Activated naive CD4-positive, alpha-beta T cell treated with anti-CD3 and anti-CD28 coated beads, Interleukin-2, amount 10 ng/mL, durations not matched to agents 7 days and 5 days (primary cell): ENCODE measurements at places on chromosomes 3 and 15.

DNA sequence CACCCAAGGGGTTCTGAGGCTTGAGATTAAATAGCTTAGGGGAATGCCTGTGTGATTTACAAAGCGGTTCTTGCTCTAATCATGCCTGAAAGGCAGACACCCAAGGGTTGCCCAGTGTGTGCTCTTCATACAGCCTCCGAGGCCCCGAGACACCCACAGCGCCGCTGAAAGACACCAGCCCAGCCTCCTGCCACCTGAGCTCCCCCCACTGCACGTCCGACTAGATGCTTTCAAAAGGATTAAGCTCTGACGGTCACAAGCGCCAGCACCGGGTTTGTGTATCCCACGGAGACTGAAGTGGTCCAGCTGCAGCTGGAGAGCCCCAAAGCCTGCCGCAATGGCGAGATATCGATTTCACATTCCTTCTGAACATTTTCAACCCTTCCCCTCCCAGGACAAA, 50.3 kb downstream of the SPATA12 start:
- H3K27ac ChIP-seq = no peak overlapping the region
- no peak for DNase-seq
- peaks cover 10% of the 10 kb centered on the region for H3K27me3 ChIP-seq
- H3K36me3 ChIP-seq = no peaks in the 10 kb centered on the region

DNA sequence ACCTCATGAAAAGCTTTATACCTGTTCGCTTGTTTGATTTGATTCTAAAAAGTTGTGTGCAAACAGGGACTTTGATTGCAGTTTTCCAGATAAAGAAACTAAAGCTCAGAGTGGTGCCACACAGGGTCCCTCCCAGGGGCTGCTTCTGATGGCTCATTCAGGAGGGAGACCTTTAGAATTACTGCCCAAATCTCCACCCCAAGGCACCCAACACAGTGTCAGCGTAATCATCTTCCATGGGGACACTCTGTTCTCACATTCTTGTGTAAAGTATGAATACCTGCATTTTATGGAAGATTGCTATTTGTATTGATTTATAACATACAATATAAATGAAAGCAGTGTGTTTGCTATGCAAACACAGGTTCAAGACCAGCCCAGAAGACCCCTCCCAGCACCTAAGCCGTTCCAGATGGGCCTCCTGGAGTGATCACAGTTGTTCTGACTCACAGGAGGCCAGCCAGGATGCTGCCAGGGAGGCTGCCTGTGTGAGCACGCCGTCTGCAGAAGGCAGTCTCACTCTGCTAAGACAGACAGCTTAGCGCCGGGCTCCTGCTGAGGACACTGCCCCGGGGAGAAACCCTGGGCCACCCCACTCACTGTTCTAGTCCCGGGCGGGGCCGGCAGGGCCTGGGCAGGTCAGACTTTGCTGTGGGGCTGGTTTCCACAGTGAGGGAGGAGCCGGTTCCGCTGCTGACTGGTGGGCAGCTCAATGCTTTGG, 185.6 kb downstream of the FAM43A start:
- H3K27me3 ChIP-seq = peaks cover 22% of the 10 kb centered on the region
- no peak overlapping the region for H3K4me3 ChIP-seq
- H3K27ac ChIP-seq = no peak overlapping the region
- no peaks in the 10 kb centered on the region for H3K4me1 ChIP-seq

- no peak overlapping the region for H3K4me3 ChIP-seq
- H3K27ac ChIP-seq = no peak overlapping the region
- no peaks in the 10 kb centered on the region for H3K36me3 ChIP-seq
- no peaks in the 10 kb centered on the region for H3K27me3 ChIP-seq
- no peaks in the 10 kb centered on the region for H3K4me1 ChIP-seq
- DNase-seq = no peak
Measured at GRCh38 chr3:23696842-23697241, 108.9 kb upstream of the UBE2E1 start.

- H3K4me1 ChIP-seq = peaks cover 23% of the 10 kb centered on the region
- H3K4me3 ChIP-seq = peak overlapping the region; percentile 9
- H3K27ac ChIP-seq = no peak overlapping the region
- peak; percentile 24 for DNase-seq
- H3K36me3 ChIP-seq = no peaks in the 10 kb centered on the region
Measured at GRCh38 chr3:122975163-122975923, 52.2 kb downstream of the SEMA5B start.

DNA sequence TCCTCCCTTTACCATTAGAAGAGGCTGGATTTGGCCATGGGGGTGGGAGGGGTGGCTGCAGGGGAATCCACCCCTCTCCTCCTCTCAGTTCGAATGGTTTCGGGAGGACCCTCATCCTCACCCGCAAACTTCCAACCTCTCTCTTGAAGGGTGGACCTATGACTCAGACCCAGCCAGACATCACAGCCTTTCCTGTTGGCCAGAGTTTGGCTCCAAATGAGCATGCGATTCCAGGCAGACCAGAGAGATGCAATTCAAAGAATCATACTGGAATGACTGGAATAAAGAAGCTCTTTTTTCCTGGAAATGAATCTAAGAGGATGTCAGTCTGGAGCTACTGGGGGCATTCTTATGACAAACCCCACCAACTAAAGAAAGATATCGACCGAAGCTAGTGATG, 516.7 kb upstream of the MDFIC2 start:
- H3K27me3 ChIP-seq = peaks cover 5% of the 10 kb centered on the region
- H3K36me3 ChIP-seq = no peaks in the 10 kb centered on the region
- no peak for DNase-seq
- H3K27ac ChIP-seq = no peak overlapping the region
- H3K4me1 ChIP-seq = no peaks in the 10 kb centered on the region

DNA sequence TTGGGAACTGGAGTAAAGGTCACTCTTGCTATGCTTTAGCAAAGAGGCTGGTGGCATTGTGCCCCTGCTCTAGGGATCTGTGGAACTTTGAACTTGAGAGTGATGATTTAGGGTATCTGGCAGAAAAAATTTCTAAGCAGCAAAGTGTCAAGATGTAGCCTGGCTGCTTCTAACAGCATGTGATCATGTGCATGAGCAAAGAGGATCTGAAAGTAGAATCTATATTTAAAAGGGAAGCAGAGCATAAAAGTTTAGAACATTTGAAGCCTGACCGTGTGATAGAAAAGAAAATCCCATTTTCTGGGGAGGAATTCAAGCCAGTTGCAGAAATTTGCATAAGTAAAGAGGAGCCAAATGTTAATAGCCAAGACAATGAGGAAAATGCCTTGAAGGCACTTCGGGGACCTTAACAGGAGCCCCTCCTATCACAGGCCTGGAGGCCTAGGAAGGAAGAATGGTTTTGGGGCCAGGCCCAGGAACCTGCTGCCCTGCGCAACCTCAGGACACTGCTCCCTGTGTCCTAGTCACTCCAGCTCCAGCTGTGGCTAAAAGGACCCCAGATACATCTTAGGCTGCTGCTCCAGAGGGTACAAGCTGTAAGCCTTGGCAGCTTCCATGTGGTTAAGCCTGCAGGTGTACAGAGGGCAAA, 212.2 kb upstream of the LINGO1 start:
- H3K36me3 ChIP-seq = no peaks in the 10 kb centered on the region
- peaks cover 47% of the 10 kb centered on the region for H3K27me3 ChIP-seq
- H3K4me1 ChIP-seq = no peaks in the 10 kb centered on the region
- H3K27ac ChIP-seq = no peak overlapping the region
- H3K4me3 ChIP-seq = no peak overlapping the region

DNA sequence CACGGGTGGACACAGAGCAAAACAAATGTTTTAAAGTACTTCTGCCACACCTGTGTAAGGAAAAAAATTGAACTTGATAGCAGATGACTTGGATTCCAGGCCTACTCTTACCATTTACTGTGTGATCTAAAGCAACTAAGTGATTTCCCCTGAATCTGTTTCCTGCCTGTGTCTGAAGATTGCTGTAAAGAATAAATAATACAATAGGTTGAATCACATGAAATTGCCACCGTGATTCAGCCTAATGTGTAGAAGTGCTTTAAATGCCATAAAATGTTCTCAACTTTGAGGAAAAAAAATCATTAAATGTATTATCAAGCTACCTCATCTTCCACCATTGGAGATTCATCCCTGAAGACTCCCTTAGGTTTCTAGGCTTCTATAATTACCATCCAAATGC, 27.6 kb upstream of the NUDT16 start:
- DNase-seq = no peak
- no peak overlapping the region for H3K27ac ChIP-seq
- no peaks in the 10 kb centered on the region for H3K36me3 ChIP-seq
- peaks cover 8% of the 10 kb centered on the region for H3K27me3 ChIP-seq

- no peak overlapping the region for H3K4me3 ChIP-seq
- H3K27me3 ChIP-seq = peaks cover 30% of the 10 kb centered on the region
- H3K4me1 ChIP-seq = peaks cover 34% of the 10 kb centered on the region
Measured at GRCh38 chr15:31223478-31224350, 102.9 kb upstream of the KLF13 start.

DNA sequence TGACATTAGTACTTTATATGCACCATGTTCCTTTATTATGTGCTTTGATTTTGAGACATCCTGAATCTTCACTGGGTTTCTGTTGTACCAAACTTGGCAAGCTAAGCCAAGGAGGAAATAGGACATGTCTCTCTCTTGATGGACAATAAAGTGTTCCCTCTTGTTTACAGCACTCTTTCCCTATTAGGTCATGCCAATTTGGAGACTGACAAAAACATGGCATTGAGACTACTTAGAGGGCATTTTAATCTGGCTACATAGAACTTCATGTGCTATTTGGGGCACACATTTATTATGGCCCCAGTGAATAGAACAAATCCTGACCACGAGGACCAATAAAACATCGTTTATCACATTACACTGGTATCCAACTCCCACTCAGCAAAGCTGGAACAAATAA, 85.3 kb upstream of the TNFSF10 start:
- no peak for DNase-seq
- H3K27ac ChIP-seq = no peak overlapping the region
- no peak overlapping the region for H3K4me3 ChIP-seq
- peaks cover 4% of the 10 kb centered on the region for H3K27me3 ChIP-seq
- H3K4me1 ChIP-seq = no peaks in the 10 kb centered on the region
- H3K36me3 ChIP-seq = no peaks in the 10 kb centered on the region

DNA sequence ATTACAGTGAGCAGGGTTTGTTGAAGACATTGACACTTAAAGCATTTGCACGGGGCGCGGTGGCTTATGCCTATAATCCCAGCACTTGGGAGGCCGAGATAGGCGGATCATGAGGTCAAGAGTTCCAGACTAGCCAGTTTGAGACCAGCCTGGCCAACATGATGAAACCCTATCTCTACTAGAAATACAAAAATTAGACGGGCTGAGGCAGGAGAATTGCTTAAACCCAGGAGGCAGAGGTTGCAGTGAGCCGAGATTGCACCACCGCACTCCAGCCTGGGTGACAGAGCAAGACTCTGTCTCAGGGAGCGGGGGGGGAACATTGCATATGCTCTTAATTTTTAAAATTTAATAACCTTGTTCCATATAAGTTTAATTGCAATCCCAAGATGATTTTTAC, 11.9 kb downstream of the STT3B start:
- H3K4me1 ChIP-seq = peaks cover 74% of the 10 kb centered on the region
- no peak overlapping the region for H3K4me3 ChIP-seq
- no peak overlapping the region for H3K27ac ChIP-seq

DNA sequence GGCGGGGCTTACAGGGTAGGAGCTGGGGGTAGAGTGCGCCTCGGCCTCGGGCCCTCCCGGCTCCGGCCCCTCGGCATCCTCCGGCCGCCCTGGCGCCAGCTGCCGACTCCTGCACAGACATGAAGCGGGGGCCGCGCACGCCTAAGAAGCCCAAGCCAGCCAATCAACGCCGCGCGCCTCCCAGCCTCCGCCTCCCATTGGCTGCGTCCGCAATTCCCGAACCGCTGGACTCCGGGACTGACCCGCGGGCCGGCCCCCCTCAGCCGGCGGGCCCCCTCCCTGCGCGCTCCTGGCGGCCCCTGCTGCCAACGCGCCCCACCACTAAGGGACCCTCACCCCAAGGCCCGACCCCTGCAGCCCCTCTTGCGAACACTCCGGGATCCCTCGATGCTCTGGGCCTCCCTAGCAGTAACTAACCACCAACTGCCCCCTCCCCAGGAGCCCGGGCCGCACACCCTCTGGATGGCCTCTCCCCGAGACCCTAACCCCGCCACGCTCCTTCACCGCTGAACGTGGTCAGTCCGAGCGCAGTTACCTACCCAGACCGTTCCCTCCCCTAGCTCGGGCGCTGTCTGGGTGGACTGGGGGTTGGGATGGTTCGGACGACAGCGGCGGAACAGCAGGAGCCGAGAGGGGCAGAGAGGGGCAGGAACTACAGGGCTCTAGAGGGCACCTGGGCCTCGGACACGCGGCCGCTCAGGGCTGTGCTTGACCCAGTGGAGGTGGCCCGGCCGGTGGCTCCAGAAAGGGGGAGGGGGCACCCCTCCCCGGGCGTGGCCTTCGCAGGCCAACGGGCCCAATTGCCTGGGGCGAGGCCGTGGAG, 5.0 kb downstream of the GATA2 start:
- H3K27ac ChIP-seq = no peak overlapping the region
- peaks cover 28% of the 10 kb centered on the region for H3K4me1 ChIP-seq
- H3K36me3 ChIP-seq = no peaks in the 10 kb centered on the region
- no peak overlapping the region for H3K4me3 ChIP-seq
- DNase-seq = peak; percentile 42

GRCh38 chr3:58668247-58668646, 1.7 kb upstream of the FAM3D start:
- H3K4me1 ChIP-seq = no peaks in the 10 kb centered on the region
- H3K27me3 ChIP-seq = no peaks in the 10 kb centered on the region
- H3K27ac ChIP-seq = no peak overlapping the region
- no peaks in the 10 kb centered on the region for H3K36me3 ChIP-seq
- DNase-seq = no peak

DNA sequence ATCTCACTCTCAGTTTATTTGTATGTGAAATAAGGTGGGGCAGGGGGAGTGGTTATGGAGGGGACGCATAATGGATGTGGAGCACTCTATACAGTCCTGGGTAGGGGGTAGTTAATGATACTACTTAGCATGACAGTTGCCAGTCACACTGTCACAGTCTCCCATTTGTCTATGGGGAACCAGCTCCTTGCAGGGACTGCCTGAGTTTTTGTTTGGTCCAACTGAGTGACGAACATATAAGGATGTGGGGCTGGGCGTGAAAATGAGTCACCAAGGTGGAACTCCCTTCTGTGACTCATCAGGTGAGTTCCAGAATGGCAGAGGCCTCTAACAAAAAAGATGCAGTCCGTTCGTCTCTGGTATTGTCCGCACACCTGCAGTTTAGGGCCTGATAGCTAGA, 235.3 kb upstream of the ST8SIA2 start:
- peak; percentile 36 for DNase-seq
- H3K27me3 ChIP-seq = no peaks in the 10 kb centered on the region
- H3K4me1 ChIP-seq = peaks cover 16% of the 10 kb centered on the region
- H3K4me3 ChIP-seq = no peak overlapping the region
- H3K27ac ChIP-seq = no peak overlapping the region

DNA sequence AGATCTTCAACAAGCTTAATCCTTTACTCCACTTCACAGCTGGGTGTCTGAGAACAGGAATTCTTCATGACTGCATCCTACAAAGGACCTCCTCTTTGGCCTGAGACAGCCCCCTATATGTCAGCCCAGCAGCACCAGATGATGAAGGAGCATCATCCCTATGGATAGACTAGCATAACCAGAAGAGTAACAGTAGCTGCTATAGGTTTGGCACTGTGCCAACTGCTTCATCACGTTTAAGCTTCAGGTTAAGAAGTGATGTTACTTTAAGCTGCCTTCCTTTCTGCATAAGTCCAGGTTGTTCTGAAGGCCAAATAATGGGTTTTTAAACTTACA, 50.6 kb downstream of the CMSS1 start:
- H3K27ac ChIP-seq = peak overlapping the region; percentile 25
- DNase-seq = no peak
- H3K36me3 ChIP-seq = no peaks in the 10 kb centered on the region
- no peak overlapping the region for H3K4me3 ChIP-seq
- no peaks in the 10 kb centered on the region for H3K27me3 ChIP-seq
- peaks cover 39% of the 10 kb centered on the region for H3K4me1 ChIP-seq

- H3K36me3 ChIP-seq = no peaks in the 10 kb centered on the region
- H3K4me1 ChIP-seq = peaks cover 6% of the 10 kb centered on the region
- H3K4me3 ChIP-seq = no peak overlapping the region
- H3K27me3 ChIP-seq = no peaks in the 10 kb centered on the region
Measured at GRCh38 chr3:102002056-102002455, 152.7 kb downstream of the NFKBIZ start.
